LHCN-M2 (cell line): ENCODE measurements at places on chromosomes 6 and 20. TPM values are rescaled to one million over a fixed set of nuclear protein-coding genes. Genes with fewer than 3 reads are reported as not detected.

TOMM6 gene
- total RNA-seq = 157 and 160 TPM in 2 replicates

F13A1 gene
- total RNA-seq = 7.6 and 15.0 TPM in 2 replicates

EMILIN3 gene
- total RNA-seq = not detected in 2 replicates

- no peak for DNase-seq
Measured at GRCh38 chr20:53713328-53714056, 119.9 kb upstream of the ZNF217 start.

DNA sequence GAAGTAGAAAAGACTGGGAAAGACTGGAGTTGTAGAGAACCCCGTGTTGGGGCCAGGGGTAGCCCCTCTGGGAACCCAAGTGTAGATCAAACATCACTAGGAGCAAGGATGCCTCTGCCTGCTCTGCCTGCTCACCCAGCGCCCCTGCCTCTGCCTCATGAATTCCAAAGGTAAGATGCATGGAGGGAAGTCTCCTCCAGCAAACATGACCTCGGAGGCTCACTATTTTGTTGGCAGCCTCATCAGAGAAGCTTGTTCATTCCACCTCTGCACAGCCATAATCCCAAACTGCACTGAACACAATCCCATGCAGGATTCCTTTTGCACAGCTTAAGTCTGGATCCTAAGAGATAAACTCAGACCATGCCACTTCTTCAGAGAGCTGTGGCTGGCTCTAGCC lies 4.9 kb downstream of the FRS3 start:
- DNase-seq = no peak
